ENCODE measurements at places on chromosomes 4 and X. TPM values are rescaled to one million over a fixed set of nuclear protein-coding genes. Genes with fewer than 3 reads are reported as not detected.
A peak's percentile ranks its signal among the peaks of the same experiment; 100 is the strongest.

GRCh38 chr4:119207051-119207450 lies 5.5 kb upstream of the USP53 start:
- H3K27me3 ChIP-seq, result no peaks in the 10 kb centered on the region
- peak overlapping the region; percentile 74 for H3K27ac ChIP-seq
- no peaks in the 10 kb centered on the region for H3K36me3 ChIP-seq
- H3K4me3 ChIP-seq, result no peak overlapping the region
- no peak for DNase-seq

DNA sequence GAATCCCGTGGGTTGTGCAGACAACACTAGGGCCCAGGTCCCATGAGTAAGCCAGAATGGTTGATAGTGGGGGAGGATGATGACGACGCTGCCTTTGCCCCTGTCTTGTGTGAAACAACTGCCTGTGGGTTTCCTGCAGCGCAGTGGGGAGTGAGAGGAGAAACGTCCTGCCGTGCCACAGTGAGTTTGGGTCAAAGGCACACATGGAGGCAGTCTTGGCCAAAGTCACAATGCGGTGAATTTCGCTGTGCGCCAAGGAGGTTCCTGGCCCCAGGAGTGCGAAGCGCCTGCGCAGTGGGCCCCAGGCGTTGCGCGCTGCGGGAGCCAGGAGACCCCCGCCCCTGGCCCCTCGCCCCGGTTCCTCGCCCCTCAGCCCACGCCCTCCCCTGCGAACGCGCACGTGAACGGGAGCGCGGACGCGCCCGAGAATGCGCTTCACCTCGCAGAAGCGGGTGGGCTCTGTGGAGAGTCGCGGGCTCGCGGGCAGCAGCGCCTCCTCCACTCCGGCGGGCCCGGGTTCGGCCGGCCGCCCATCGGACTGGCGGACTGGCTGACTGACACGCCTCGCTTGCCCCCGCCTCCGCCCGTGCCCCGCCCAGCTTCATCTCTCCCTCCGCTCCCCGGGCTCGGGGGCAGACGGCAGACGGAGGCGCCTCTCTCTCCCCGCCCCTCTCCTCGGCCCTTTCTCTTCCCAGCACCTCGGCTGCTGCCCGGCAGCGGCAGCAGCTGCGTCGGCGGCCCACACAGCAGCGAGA lies at the start of gene NUDT10:
NUDT10 (plus strand) TSS at position 635 of the 755 bp plus-strand sequence. CDS start 144 bp downstream, outside the sequence.
- H3K27ac ChIP-seq, result no peak within 1 kb of the TSS
- DNase-seq, result peak; percentile 36

- no peaks in the 10 kb centered on the region for H3K36me3 ChIP-seq
- no peaks in the 10 kb centered on the region for H3K4me1 ChIP-seq
- H3K27me3 ChIP-seq, result no peaks in the 10 kb centered on the region
- DNase-seq, result no peak
- no peak overlapping the region for H3K27ac ChIP-seq
Measured at GRCh38 chrX:150337536-150337935, 25.6 kb upstream of the MAMLD1 start.

GRCh38 chr4:113141901-113142346 lies 92.5 kb downstream of the ANK2 start:
- peak overlapping the region; percentile 22 for H3K27ac ChIP-seq
- H3K27me3 ChIP-seq, result no peaks in the 10 kb centered on the region
- no peak overlapping the region for H3K4me3 ChIP-seq
- DNase-seq, result no peak
- no peaks in the 10 kb centered on the region for H3K36me3 ChIP-seq
- peaks cover 6% of the 10 kb centered on the region for H3K4me1 ChIP-seq

- no peaks in the 10 kb centered on the region for H3K4me1 ChIP-seq
- H3K27me3 ChIP-seq, result no peaks in the 10 kb centered on the region
Measured at GRCh38 chrX:31819455-31819854, 747.6 kb upstream of the FTHL17 start.

- H3K27ac ChIP-seq, result peak overlapping the region; percentile 54
- no peak for DNase-seq
- H3K4me1 ChIP-seq, result peaks cover 84% of the 10 kb centered on the region
- no peaks in the 10 kb centered on the region for H3K36me3 ChIP-seq
- H3K4me3 ChIP-seq, result no peak overlapping the region
Measured at GRCh38 chr4:38678078-38678477, 14.1 kb downstream of the KLF3 start.

GRCh38 chrX:39377773-39378172 lies 576.5 kb downstream of the MID1IP1 start:
- no peak for DNase-seq
- no peaks in the 10 kb centered on the region for H3K36me3 ChIP-seq
- H3K4me3 ChIP-seq, result no peak overlapping the region

DNA sequence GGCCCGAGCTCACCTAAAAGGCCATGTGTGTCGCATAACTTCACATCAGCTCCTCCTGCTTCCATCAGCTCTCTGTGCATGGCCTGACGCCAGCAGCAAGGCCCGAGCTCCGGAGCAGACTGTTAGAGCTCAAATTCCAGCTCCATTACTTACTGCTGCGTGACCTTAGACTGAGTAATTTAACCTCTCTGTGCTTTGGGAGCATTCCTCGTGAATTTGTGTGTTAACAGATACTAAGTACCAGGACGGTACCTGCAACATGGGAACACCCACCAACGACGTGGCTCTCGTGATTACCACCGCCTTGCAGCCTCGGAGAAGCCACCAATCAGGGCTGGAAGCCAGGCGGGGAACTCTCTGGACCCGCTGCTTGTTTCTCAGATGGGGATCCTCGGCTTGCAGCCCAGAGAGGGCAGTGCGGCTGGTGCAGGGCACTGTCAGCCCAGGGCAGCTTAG lies 12.9 kb downstream of the LETM1 start:
- no peak overlapping the region for H3K4me3 ChIP-seq
- no peaks in the 10 kb centered on the region for H3K27me3 ChIP-seq
- H3K36me3 ChIP-seq, result peaks cover 24% of the 10 kb centered on the region
- H3K4me1 ChIP-seq, result peaks cover 7% of the 10 kb centered on the region
- DNase-seq, result no peak
- no peak overlapping the region for H3K27ac ChIP-seq

DNA sequence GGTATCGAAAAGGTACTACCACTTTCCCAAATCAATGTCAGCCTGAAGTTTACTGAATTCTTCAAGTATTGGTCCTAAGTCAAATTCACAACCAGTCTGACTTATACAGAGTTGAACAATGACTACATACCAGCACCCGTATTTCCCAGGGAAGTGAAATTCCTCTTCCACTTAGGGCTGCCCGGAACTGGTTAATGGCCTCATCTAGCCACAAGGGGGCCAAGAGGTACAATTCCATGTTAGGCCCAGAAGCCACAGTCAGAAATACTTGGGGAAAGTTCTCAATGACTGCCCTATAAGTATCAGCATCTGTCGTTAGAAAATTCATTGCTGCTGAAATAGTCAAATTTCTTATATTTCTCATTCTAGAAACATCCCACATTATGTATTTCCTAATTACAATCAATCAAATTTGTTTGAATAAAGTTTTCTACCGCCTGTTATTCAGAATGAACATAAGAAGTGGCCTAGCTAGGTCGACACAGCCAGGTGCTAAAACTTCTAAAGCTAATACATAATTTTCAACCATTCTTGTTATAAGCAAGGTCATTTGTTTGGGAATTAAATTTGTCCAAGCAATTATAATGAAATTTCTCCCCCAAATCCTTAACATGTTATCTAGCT lies 5.6 kb upstream of the PCDH7 start:
- no peak overlapping the region for H3K4me3 ChIP-seq
- peaks cover 27% of the 10 kb centered on the region for H3K4me1 ChIP-seq
- no peak overlapping the region for H3K27ac ChIP-seq
- DNase-seq, result peak; percentile 18

DNA sequence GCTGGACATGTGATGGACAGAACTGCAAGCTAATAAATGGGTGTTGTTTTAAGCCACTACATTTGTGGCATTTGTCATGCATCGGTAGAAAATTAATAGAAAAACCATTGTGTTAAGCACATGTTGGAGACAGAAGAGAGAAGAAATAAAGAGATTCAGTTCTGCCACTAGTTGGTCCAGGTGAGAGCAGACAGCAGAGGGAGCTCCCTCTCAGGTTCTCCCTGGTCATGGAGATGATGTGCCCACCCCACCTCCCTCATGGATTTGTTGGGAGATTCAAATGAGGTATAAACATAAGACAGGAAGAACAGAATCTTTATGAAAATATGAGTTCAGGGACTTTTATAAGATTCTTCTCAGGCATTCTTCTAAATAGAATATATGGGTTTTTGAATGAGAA lies 36.8 kb upstream of the OCIAD2 start:
- H3K36me3 ChIP-seq, result no peaks in the 10 kb centered on the region
- no peaks in the 10 kb centered on the region for H3K4me1 ChIP-seq
- H3K27ac ChIP-seq, result no peak overlapping the region
- H3K27me3 ChIP-seq, result no peaks in the 10 kb centered on the region

DNA sequence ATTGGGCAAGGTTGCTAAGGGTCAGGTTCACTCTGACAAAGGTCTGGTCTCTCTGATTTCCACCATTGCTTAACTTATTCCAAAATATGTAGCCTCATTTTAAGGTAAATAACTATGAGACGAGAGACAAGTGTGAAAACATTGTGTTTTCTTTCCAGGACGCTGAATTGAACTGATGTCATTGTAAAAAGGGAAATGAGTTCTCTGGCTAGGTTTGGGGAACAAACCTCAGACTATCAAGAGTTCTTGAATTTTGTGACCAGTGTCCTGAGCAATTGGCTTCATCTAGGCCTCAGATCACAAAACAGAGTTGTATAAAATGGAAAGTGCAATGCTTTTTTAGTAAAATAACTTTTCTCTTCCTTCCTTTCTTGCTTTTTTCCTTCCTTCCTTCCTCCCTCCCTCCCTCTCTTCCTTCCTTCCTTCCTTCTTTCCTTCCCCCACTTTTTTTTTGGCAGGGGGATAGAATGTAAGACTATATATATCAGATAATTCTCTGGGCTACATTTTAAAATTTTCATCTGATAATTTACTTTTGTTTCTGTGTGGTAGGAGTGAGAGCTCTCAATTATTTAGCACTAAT lies 30.8 kb upstream of the CXCL8 start:
- DNase-seq, result no peak
- H3K4me3 ChIP-seq, result no peak overlapping the region
- no peak overlapping the region for H3K27ac ChIP-seq
- no peaks in the 10 kb centered on the region for H3K27me3 ChIP-seq

GRCh38 chr4:85029453-85029852 lies 63.0 kb upstream of the WDFY3 start:
- no peaks in the 10 kb centered on the region for H3K27me3 ChIP-seq
- no peaks in the 10 kb centered on the region for H3K36me3 ChIP-seq
- H3K4me1 ChIP-seq, result no peaks in the 10 kb centered on the region
- no peak overlapping the region for H3K27ac ChIP-seq

- H3K27me3 ChIP-seq, result no peaks in the 10 kb centered on the region
- no peaks in the 10 kb centered on the region for H3K4me1 ChIP-seq
- H3K36me3 ChIP-seq, result no peaks in the 10 kb centered on the region
- no peak overlapping the region for H3K27ac ChIP-seq
- DNase-seq, result no peak
- no peak overlapping the region for H3K4me3 ChIP-seq
Measured at GRCh38 chrX:146055733-146056132, 238.1 kb downstream of the SLITRK2 start.

- no peaks in the 10 kb centered on the region for H3K27me3 ChIP-seq
- H3K4me3 ChIP-seq, result no peak overlapping the region
- no peaks in the 10 kb centered on the region for H3K36me3 ChIP-seq
- DNase-seq, result no peak
Measured at GRCh38 chr4:185713731-185714130, 98.3 kb downstream of the SORBS2 start.

GRCh38 chr4:21873145-21873544 lies 75.4 kb downstream of the KCNIP4 start:
- DNase-seq, result no peak
- H3K4me1 ChIP-seq, result no peaks in the 10 kb centered on the region
- no peak overlapping the region for H3K27ac ChIP-seq
- H3K4me3 ChIP-seq, result no peak overlapping the region

DNA sequence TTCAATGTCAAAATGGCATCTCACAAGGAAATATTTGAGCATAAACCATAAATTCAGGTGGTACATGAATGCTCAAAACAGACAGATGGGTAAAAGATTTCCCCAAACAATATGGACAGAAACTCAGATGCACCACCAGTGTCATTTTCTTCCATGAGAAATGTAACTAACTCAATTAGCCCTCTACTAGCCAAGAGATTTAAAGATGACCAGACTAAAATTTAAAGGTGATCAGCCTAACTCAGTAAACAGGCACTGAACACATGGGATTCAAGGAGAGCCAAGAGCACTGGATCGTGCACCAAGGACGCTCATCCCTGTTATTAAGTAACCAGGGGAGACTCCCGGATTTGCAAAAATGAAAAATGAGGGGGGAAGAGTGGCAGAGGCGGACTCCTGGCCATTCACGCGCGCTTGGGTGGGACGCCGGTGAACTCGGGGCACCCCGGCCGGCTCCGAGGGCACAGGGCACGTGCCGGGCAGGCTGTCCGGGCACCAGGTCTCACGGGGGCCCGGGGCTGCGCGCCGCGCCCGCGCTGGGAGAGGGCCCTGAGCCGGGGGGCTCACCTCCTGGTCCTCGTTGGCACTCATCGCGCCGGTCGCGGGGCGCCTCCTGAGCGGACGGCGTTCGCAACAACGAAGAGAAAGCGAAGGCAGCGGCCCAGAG lies 490 bp downstream of the RWDD4 start:
- peaks cover 22% of the 10 kb centered on the region for H3K4me1 ChIP-seq
- H3K27me3 ChIP-seq, result no peaks in the 10 kb centered on the region
- H3K36me3 ChIP-seq, result peaks cover 18% of the 10 kb centered on the region
- DNase-seq, result peak; percentile 38

DNA sequence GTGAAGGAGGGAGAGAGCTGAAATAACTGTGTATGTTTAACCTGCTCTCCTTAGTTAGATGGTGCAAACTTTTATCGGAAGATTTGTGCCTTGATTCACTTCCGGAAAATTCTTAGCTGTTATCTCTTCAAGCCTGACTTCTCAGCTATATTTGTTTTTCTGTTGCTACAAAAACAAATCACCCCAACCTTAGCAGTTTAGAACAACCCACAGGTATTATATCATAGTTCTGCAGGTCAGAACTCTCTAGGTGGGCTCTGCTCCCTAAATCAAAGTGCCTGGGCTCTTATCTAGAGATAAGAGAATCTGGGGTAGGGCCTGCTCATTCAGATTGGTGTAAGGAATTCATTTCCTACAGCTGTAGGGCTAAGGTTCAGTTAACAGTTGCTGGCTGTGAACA lies 15.1 kb upstream of the CEP135 start:
- H3K36me3 ChIP-seq, result peaks cover 16% of the 10 kb centered on the region
- H3K4me3 ChIP-seq, result no peak overlapping the region
- H3K27ac ChIP-seq, result no peak overlapping the region
- no peaks in the 10 kb centered on the region for H3K27me3 ChIP-seq

The RCHY1 gene
- total RNA-seq, result 58.4 TPM

The HOPX gene
- 2.5 TPM for total RNA-seq

The VCX3B gene
- total RNA-seq, result not detected

The GPR78 gene
- not detected for total RNA-seq

The DKK2 gene
- 2.1 TPM for total RNA-seq

The IL13RA2 gene
- not detected for total RNA-seq

The UGT2B15 gene
- total RNA-seq, result not detected

The CXCL11 gene
- 0.23 TPM for total RNA-seq

The IGFBP7 gene
- 826 TPM for total RNA-seq

The FAM156B gene
- 6.1 TPM for total RNA-seq
